ENCODE measurements at places on chromosomes 2 and 18. TPM values are rescaled to one million over a fixed set of nuclear protein-coding genes. Genes with fewer than 3 reads are reported as not detected.

The LYG2 gene
- polyA plus RNA-seq, result not detected

The CFAP65 gene
- under 0.01 TPM for polyA plus RNA-seq

The SCN9A gene
- 2.8 TPM for polyA plus RNA-seq

The HOXD12 gene
- polyA plus RNA-seq, result 0.15 TPM

The FOXI3 gene
- not detected for polyA plus RNA-seq

GRCh38 chr18:62354151-62354550 lies 29.0 kb downstream of the TNFRSF11A start:
- DNase-seq, result no peak

DNA sequence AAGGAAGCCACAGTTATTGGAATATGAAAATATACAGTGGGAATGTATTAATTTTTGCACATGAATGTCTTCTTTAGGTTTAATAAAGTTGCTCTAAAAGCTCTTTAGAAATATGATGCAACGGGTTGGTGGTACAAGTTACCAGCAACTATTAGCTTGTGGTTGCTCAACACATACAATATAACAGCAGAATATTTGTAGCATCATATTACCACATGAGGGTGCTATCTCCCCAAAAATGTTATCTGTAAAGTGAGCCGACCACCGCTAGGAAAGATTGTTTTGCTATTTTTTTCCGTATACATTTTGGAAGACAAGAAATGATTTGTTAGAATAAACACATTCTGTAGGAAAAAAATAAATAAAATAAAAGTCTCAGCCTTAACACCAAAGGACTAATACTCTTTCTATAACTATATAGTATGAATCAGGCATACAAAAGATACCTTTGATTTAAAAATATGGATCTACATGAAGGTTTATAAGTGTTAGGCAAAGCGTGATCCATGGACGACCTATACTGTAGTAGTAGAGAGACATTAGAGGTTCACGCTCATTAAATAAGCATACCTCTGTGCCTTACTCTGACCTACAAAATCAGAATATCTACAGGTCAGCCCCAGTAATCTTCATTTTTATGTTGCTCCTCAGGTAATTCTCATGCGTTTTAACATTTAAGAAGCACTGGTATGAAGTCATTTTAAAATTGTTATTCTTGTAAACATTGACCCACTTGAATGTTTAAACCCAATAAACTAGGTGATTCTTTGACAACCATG lies 1110.6 kb upstream of the ACVR2A start:
- no peak for DNase-seq

GRCh38 chr2:43423941-43424261 lies 171.9 kb downstream of the THADA start:
- no peak for DNase-seq

GRCh38 chr2:162075689-162076132 lies 1.7 kb upstream of the DPP4 start:
- no peak for DNase-seq

DNA sequence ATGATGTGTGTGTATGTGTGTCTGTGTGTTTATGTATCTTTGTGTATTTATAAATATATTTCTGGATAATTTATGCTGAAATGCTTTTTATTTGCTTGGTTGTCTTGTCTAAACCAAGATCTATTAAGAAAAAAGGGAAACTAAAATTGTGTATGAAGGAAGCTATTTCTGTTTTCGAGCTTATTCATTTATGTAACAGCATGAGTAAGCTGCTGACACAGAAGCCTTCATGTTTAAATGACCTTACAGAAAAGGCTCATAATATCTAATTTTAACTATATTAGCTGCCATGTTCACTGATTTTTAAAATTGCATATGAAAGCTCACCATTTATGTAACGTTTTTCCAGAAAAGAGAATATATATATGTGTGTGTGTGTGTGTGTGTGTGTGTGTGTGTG lies 392.8 kb downstream of the PTH2R start:
- no peak for DNase-seq

DNA sequence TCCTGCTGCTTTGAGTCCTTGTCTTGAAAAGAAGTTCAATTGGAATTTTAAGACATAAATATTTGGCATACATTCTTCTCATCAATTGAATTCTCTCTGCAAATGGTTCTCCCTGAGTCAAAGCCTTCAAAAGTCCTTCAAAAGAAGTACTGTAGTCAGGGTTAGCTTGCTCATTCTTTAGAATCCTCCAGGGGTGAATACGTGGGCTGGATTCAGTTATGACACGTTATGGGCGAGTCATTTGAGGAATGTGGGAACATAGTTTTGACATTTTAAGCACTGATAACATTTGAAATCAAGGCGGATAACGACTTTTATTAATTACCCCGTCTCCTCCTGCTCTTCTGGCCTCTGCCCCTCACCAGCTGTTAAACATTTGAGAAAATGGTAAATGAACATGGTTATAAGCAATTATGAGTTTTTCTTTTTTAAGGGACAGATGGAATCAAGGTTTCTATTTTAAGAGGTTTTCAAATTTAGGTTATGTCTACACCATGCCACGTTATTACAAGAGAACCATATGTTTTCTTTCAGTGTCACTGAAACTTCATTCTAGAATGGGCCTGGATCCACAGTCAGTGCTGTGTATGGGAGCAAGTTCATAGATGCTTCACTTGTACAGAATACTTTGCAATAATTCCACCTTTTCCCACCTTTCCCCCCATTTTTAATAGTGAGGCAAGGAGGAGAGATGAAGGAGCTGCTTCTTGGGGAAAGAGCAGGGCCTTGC lies 273.1 kb downstream of the TSN start:
- no peak for DNase-seq
